Skeletal muscle tissue (tissue), 5 donors: ENCODE measurements at places on chromosomes 16 and 17. TPM values are rescaled to one million over a fixed set of nuclear protein-coding genes. Genes with fewer than 3 reads are reported as not detected.

Gene RPS15A
- 2,276 TPM for total RNA-seq

Gene LLGL2
- total RNA-seq = 4.7 TPM

Gene ZSCAN10
- total RNA-seq = not detected

Gene NACA2
- total RNA-seq = not detected

Gene HSPB9
- not detected for total RNA-seq

Gene CA10
- 10.4 TPM for total RNA-seq

Gene HGS
- total RNA-seq = 27.7 TPM

Gene LGALS9B
- total RNA-seq = not detected

Gene USP43
- total RNA-seq = under 0.01 TPM

Gene SALL1
- not detected for total RNA-seq

Gene GPR139
- total RNA-seq = not detected

Gene TNFAIP1
- total RNA-seq = 18.8 TPM

Gene DPEP2
- 1.0 TPM for total RNA-seq

Gene NEUROD2
- not detected for total RNA-seq

Gene ADAD2
- total RNA-seq = not detected

Gene STX1B
- total RNA-seq = not detected

Gene MGAT5B
- not detected for total RNA-seq

Gene WNK4
- not detected for total RNA-seq

Gene SMIM36
- not detected for total RNA-seq

Gene RASL10B
- 1.6 TPM for total RNA-seq

Gene FADS6
- total RNA-seq = not detected

Gene KIFC3
- total RNA-seq = 9.9 TPM

Gene UMOD
- total RNA-seq = not detected

Gene GPRC5B
- 38.6 TPM for total RNA-seq
